Right renal pelvis (tissue), 4 donors: ENCODE measurements at places on chromosomes 2 and 18.

DNA sequence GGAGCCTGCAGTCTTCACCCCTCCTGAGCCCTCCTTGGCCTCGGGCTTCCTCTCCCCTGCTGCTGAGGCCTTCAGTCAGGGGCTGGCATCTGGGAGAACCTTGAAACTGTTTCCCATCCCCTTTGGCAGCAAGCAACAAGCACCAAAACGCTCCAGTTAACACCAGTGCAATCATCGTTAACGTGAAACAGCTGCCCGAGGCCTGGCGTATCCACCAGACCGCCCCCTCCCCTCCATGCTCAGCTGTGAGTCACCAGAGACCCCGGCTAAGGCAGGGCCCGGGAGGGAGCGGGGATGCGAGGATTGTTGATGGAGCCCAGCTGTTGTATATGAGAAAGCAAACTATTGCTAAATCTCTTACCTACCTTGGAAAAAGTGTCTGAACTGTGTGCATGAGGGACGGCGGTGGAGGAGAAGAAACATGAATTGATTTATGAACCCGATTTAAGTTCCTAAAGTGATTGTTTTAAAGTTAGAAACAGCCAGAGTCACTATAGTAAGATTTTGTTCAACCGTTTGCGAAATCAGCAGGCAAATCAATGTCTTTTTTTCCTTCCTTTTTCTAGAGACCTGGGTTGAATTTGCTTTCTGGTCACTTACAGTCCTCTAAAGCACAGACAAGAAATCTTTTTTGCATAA, 5.2 kb downstream of the ZFP36L2 start:
- DNase-seq: peak; percentile 93

GRCh38 chr18:26457611-26458353, 90.6 kb downstream of the KCTD1 start:
- no peak for DNase-seq

DNA sequence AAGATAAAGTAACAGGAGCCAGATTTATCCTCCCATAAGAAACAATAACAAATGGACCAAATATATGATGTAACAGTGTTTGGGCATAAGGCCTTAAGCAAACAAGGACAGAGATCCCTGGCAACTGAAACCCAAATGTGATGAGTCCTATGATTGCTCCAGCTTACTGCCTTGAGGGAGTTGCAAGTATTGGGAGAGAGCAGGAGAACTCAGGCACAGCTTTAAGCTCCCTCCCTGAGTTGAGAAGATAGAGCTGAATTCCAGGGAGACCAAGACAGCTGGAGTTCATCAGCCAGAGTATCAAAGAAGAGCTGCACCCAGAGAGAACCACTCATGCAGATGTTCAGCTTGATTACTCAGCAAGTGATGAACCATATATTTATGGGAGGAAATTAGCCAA, 814.5 kb upstream of the RAB6C start:
- peak; percentile 11 for DNase-seq

- DNase-seq: no peak
Observed at GRCh38 chr2:55057474-55057873, 7.2 kb upstream of the RTN4 start.

GRCh38 chr2:134499307-134499926, 219.4 kb downstream of the TMEM163 start:
- no peak for DNase-seq
